Eye (tissue), 1 donor: ENCODE measurements at places on chromosomes 7 and 10.

DNA sequence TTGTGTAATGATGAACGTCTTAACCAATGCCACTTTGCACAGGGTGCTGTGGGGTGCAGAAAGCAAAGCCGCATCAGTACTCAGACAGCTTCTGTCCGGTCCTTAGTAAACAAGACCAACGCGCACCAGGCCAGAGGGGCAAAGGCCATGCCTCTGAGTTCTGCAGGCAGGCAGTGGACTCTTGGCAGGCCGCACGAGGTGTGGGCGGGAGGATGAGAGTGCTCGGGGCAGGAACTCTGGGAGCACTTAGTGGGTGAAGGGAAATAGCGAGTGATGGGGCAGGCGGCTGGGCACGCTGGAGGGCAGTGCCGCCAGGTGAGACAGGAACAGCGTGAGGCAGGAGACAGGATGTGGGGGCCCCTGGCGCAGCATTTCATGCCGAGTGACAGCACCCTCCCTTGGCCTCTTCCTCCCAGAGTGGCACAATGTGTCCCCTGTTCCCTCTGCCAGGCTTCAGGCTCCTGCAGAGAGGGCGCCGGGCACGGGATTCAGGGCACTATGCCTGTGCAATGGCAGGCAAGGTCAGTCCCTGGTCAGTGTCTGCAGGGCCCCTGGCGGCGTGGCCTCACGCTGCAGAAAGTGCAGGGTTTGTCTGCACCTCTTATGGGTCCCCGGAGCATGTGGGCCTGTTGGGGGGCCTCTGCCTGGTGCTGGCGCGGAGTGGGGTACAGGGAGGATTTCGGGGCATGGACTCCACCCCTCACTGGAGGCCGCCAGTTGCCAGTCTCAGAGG is 60.4 kb downstream of the VIPR2 start:
- no peak for DNase-seq

- no peak for DNase-seq
These were observed 20.8 kb upstream of the SEPTIN7 start for GRCh38 chr7:35780070-35780469.

DNA sequence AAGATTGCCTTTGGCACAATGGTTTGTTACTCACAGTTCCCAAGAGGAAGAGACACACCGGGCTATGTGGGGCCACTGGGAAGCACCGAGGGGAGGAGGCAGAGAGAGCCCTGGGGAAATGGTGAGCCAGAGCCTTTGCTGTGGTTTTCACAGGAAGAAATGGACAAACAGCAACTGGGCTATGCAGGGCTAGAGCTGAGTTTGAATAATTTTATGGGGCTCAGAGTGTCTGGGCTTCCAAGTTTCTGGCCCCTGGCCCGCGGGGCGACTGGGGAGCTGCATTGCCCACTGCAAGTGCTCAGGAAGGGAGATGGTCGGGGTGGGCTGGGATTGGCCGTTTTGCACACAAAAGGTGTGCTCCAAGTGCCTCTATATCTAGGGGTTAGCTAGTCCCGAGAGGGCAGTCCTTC is 92.6 kb downstream of the CHST15 start:
- no peak for DNase-seq

DNA sequence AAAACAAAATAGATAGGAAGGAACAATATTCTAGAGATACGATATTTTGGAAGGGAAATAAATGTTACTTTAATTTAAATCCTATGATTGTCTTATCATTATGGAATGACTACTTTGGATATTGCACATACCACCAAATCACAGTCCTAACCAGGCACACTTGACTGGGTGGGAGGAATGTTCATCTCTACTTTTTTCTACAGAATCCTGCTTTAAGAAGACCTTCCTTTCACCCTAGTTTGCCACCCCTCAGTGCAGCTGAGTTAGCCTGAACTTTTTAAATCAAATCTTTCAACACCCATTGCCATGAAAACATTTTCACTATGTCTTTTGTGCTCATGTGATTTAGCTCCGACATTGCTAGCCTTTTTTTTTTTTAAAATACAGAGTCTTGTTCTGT is 38.1 kb downstream of the RELN start:
- no peak for DNase-seq

DNA sequence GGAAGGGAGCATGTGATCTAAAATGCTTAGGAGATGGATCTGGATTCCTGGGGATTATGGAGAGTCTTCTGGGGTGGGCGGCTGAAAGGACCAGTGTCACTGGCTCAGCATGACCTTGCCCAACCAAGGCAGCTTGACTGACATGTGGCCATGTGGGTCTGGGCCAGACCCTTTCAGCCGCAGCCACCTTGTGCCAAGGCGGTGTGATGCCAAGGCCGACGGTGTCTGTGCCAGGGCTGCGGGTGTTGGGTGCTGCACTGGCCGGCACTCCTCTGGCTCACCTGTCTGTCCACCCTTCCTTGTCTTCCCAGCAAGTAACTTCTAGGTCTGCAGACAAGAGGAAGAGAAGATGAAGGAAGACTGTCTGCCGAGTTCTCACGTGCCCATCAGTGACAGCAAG is 8.8 kb downstream of the DEPP1 start:
- no peak for DNase-seq

- DNase-seq: no peak
These were observed 21.2 kb downstream of the PRXL2A start for GRCh38 chr10:80429521-80429973.

DNA sequence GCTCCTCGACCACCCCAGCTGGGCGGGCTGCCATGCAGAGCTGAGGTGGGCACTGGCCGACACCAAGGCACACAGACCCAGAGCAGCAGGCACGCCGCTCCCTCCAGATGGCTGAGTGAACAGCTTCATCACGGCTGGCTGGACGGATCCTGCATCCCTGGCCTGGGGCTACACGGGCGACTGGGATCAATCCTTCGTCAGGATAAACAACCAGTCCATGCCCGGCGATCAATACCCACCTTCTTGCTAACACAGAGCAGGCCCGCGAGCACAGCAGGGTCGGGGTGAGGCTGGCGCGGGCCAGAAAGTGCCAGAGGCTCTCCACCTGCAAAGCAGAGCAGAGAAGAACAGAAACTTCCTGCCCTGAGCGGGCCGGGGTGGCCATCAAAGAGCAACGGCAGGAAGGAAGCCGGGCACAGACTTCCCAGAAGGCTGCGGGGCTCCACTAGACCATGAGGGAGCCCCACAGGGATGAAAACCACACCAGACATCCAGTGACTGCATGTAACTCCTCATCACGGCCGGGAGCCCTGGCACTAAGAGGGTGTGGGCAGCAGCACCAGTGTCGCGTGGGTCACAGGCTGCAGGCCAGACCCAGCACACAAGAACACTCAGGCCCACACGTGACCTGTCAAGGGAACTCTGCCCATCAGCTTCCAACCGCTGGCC is 166.4 kb downstream of the MAD1L1 start:
- DNase-seq: peak; percentile 85

DNA sequence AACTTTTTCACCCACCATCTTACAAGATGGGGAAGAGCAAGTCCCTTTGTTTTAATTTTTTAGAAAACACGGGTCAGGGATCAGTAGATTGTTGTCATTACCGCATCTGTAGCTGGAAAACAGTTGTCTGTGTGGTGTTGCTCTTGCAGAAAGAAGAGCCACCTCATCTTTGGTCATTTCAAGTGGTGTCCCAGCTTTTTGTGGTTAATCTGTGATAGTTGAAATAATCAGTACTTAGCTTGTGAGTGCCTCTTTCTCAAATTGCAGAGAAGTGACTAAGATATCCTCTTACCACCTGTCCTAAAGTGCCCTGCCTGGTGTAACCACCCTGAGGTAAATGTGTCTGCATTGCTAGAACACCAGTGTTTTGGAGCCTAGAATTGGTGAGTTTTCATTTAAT is 5.5 kb downstream of the PRPF18 start:
- DNase-seq: no peak

DNA sequence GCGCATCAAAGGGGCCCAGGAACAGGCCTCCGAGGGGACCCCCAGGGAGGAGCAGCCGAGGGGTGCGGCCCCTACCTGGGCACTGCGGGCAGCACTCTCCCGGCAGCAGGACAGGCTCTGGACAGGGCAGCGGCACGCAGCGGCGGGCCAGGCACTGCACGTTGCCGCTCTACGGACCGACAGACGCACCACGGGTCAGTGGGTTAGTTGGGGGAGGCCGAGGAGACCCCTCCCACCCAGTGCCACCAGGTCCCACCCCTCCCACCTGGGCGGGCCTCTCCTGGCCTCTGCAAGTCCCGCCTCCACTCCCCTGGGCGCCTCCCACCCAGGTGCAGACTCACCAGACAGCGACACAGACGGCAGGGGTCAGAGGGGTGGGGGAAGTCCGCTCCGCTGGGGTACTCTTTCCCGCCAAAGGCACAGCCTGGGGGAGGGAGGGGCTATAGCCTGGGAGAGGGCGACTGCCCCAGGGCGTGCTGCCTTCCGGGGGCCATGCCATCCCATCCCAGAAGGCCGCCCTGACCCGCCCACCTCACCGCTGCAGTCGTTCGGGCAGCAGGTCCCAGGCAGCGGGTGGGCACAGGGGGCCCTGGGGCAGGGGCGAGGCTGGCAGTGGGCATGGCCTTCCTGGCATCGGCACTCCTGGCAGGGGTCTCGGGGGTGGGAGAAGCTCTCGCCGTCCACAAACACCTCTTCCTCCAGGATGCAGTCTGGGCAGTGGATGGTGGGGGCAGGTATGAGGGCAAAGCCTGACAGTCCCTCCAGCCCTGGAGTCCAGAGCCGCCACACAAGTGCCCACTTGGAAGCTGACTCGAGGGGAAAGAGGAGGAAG is 19.2 kb downstream of the KCP start:
- DNase-seq: no peak

DNA sequence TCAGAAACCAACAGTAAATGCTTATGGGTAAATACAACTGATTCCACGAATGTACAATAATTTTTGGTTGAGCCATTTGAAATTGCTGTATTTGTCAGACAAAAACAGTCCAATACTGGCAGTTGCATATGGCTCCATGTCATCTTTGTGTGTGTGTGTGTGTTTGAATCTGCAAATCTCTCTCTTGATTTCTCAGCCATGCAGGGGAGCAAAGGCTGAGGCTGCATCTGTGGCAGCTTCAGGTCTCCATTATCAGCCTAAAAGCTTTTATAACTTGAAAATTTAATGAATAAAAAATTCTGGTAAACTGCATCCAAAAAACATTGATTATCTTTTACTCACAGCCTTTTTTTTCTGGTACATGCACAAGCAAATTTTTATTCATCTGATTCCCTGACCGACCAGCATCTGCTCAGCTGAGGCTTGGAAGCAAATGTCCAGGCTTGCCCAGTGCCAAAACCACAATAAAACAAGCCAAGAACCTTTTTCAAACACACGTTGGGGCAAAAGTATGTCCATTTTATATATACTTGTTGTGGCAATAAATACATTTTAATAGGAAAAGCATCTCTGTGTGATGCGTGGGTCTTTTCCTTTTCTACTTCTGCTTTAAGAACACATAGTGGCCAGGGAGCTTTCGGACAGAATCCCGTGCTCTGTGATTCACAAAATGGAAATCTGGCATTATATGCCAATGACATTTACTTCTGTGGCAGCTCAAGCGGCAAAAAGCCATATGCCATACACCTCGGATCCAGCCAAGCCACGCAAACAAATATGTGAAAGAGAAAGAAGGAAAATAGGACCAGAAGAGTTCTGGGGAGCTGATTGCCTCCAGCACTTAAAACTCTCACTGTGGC is 275.6 kb upstream of the AOAH start:
- peak; percentile 30 for DNase-seq

- DNase-seq: no peak
These were observed 4.2 kb downstream of the OSBPL3 start for GRCh38 chr7:24975644-24976260.

DNA sequence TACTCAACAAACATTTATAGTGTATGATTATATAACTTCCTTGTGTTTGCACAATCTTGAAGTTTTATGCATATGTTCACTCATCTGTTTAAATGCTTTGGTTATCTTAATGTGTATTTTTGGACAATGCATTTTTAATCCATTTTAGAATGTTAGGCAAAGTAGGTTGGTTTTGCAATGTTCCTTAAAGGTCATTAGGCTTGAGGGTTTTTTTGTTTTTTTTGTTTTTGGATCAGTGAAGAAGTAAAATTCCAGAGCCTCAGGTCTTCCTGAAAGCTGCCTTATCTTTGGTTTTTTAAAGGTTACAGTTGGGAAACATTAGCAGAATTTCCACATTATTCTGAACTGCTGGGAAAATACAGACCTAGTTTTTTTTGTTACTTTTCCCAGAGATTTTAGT is 12.8 kb downstream of the MDFIC start:
- DNase-seq: no peak

DNA sequence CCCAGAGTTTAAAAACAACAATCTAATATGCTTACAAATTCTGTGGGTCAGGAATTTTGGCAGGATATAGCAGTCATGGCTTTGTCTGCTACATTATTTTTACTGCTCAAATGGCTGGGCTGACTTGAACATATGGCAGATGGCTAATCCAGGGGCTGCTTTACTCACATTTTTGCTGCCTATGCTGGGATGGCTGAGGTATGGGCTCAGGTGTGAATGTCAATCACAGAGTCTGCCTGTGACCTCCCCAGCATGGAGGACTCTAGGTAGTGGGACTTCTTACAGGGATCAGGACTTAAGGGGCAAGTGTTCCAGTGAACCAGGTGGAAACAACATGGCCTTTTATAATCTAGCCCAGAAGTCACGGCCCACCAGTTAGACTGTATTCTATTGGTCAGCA is 4.4 kb upstream of the FKBP9 start:
- no peak for DNase-seq

GRCh38 chr7:45061806-45062425 is 26.9 kb downstream of the NACAD start:
- no peak for DNase-seq

GRCh38 chr10:71865561-71866041 is 14.6 kb upstream of the PSAP start:
- DNase-seq: no peak

DNA sequence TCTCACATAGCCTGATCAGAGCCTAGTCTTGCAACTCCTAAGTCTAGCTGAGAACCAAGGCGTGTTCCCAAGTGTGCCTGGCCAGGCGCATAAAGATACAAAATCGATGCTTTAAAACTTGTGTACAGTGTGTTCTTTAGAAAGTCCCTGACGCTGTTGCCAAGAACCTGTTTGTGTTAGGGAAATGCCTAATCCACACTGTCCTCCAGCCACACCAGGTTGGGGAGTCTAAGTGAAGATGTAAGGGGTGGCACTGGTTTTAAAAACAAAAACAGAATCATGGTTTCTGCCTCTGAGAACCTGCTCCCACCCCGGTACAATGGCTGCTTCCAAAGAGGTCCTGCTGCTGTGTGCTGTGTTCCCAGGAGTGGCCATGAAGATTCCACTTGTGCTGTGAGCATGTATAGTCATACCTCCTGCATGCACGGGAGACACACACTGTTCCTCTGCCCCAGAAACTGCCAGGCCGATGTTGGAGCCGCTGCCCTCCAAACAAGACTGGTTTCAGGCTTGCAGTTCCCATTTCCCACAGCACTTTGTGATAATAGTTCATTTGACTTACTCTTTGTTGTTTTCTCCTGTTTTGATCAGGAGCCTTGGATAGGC is 88.5 kb downstream of the CCNY start:
- no peak for DNase-seq

GRCh38 chr7:45469103-45469502 is 105.1 kb upstream of the ADCY1 start:
- DNase-seq: no peak

DNA sequence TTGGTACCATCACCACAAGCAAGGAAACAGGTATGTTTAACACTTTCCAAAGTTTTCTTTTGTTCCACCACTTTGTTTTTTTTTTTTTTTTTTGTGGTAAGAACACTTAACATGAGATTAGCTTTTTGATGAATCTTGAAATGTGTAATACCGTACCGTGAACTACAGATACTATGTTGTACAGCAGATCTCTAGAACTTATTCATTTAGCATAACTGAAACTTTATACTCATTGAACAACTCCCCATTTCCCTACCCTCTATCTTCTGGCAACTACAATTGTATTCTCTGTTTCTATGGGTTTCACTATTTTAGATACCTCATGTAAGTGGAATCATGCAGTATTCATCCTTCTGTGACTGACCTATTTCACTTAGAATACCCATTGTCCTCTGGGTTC is 162.7 kb upstream of the ITGB1 start:
- DNase-seq: no peak
